HCEC 1CT (cell line): ENCODE measurements at places on chromosomes 1 and 21.

DNA sequence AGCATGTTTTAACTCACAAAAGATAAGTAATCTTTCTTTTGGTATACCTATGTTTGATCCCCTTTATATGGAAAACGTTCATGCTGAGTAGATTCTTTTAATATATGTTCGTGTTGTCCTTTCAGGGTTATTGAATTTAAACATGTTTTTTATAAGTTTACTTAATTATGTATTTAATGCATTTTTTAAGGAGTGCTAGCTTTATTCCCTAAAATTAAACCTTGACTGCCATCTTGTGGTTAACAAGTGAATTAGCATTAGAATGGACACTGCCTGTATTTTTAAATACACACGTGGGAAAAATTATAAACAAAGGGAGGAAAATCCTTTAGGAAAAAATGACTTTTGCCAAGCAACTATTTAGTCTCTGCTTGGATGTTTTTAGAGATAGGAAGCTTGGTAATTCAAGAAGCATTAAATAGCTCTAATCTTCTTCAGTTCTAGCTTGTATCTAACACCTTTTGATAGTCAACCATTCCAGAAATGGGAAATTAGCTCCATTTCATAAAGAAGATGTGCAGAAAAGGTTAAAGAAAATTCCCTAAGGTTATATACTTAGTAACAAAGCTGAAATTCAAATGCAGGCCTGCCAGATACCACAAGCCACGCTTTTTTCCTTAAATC is 43.0 kb downstream of the UBE2U start:
- peak; percentile 64 for DNase-seq

DNA sequence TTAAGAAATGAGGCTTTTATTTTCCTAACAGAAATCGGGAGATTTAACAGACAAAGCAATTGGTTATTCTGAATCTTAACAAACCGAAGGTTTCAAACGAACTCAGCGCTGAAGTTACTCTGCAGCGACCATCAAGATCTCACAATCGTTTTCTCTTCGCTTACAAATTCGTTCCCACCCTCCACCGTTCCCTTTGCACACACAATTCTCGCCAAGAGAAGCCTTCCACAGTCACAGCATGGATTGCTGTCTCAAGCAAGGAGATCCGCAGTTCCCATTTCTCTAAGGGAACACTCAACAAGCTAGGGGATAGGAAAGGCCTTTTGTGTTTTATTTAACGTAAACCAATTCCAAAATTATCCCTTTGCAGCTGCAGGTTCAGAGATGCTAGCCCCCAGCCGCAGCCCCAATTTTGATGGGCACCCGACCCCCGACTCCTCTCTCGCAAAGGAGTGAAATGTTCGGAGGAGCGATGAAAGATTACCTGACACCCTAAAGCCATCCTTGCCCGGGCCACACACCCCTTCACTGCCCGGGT is 755 bp downstream of the FBXO42 start:
- DNase-seq, result peak; percentile 30

- DNase-seq, result no peak
These were observed 51.2 kb downstream of the DESI2 start for GRCh38 chr1:244704107-244704506.

- DNase-seq, result no peak
These were observed 2.0 kb downstream of the PLXNA2 start for GRCh38 chr1:208242146-208242545.

DNA sequence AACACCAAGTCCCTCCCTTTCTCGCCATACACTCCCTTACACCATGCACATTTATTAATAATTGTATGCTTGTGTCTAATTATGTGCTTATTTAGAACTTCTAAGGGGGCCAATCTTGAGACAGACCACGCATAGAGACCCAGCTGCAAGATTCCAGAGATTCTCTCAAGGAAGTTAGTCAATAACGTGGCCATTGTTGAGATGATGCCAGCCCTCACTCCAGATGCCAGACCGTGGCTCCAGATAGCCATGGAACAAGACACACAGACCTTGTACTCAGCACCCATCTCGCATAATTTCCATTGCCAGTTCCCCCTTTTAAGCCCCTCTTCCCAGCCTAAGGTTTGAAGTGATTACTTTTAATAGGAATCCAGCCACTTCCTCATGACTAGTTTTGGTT is 62.4 kb downstream of the DIRAS3 start:
- no peak for DNase-seq

DNA sequence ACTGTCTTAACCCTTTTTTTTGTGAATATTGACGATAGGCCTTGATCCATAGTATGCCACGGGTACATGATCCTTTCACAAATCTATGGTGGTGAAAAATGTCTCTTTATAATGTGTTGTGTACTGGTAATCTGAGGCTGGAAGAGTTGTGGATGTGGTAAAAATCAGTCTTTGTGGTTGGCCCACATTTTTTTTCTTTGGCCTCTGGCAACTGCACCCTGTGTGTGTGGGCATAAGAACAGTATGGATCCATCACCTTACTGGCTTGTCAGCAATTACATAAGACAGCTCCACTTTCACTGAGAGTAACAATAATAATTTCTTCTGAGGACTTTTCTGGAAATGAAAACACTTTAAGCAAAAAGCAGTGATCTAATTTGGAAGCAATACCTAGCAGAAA is 101.6 kb downstream of the GABPA start:
- DNase-seq, result no peak

GRCh38 chr21:35508139-35508888 is 459.2 kb upstream of the RUNX1 start:
- peak; percentile 92 for DNase-seq

DNA sequence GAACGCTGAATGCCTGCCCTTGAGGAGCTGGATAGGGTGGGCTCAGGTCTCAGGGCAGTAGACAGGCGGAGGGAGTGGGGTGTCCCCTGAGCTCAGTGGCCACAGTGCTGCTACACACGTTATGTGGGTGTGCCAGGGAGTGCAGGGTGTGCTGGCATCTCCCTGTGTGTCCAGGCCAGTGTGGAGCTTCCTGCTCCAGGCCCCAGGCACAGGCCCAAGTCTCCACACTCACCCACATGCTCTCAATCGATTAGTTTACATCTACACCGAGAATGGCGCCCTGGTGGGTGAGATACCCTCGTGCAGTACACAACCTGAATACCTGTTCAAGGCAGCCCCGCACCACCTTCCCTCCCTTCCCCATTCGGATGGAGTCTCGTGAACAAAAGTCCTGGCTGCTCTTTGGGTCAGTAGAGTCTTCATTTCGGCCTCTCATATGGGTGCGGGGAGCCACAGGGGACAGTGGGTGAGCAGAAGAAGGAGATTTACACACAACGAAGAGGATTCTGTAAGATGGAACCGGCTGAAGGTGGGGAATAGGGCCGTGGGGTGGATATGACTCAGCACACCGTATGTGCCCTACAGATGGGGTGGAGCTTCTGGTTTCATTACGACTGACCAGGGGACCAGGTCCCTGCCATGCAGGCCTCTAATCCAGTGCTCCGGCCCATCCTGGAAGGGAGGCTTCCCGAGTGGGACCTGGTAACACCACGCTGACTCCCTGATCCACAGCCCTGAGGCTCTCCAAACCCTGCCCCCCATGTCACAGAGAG is 93.3 kb downstream of the SPSB1 start:
- no peak for DNase-seq

DNA sequence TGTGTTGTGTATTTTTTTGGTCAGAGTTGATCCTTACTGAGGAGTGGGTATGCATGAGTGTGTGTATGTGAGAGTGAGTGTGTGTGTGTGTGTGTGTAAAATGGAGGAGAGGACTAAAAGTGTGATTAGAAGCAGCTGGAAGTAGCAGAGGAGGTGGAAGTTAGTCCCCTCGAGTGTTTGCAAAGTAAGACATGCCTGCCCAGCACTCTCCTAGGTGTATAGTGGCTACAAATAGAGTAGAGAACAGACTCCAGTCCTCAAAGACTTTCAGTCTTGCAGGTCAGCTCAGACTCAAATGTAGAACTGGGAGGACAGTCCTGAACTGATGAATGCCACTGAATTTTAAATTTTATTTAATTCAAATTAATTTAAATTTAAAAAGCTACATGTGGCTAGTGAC is 28.5 kb downstream of the SLAMF1 start:
- no peak for DNase-seq

DNA sequence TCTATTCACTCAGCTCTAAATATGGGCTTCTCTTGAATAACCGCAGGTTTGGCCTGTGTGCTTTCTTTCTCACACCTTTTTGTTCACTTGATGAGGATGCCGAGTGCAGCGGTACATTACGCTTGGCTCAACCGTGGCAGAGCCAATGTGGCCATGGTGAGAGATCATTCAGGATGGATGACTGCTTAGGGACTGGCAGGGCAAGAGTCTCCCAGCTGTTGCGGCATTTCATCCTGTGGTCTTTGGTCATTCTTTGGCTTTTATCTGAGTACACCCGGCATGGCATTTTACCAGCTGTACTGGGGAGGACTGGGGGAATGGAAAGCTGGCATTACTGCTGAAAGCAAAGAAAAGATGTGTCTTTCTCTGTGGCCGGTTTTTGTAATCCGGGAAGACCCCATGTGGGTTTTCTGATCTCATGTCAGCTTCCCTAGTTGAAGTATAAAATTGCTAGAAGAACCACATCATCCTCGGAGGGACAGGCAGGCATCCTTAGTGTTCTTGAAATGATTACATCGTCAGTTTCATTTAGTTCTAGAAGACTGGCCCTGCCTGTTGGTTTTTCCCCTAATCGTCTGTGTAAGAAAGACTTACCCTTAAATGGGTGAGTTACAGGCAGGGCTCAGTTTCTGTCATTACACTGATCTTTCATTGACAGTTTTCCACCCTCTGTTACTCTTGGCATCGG is 15.1 kb downstream of the PCP4 start:
- DNase-seq, result no peak

GRCh38 chr21:33373451-33373850 is 29.8 kb upstream of the IFNGR2 start:
- no peak for DNase-seq

GRCh38 chr1:76274302-76274701 is 199.8 kb downstream of the ST6GALNAC3 start:
- no peak for DNase-seq

- no peak for DNase-seq
These were observed 85.6 kb downstream of the HMCN1 start for GRCh38 chr1:185819798-185820197.

GRCh38 chr1:116825720-116826438 is 71.6 kb downstream of the CD2 start:
- DNase-seq, result no peak

GRCh38 chr1:98421085-98421435 is 240.5 kb upstream of the SNX7 start:
- no peak for DNase-seq

GRCh38 chr1:94425821-94426484 is 7.8 kb downstream of the ABCD3 start:
- DNase-seq, result no peak

GRCh38 chr1:5220821-5221220 is 566.4 kb downstream of the AJAP1 start:
- no peak for DNase-seq

DNA sequence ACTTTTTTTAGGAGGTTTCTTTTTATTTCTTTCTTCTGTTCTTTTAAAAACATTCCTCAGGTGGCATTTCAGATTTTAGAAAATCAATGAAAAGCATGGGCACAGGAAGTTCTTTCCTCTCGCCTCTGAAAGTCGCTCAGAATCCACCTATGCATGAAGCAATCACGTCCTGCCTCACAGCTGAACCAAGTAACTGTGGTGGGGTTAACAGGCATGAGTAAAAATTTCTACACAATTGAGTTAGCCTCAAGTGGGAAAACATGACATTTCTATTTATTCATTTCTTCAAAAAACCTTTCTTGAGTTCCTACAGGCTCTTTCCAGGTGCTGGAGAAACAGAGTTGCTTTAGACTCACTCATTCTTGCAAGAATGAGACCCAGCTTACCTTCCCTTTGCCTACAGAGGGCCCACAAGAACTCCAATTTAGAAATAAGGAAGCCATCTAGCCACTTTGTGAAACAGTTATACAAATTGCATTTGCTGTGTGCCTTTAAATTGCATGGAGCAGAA is 508.9 kb upstream of the PKN2 start:
- DNase-seq, result no peak

GRCh38 chr21:45200581-45201296 is 87.0 kb downstream of the POFUT2 start:
- no peak for DNase-seq

GRCh38 chr1:9603766-9604753 is 15.3 kb downstream of the TMEM201 start:
- no peak for DNase-seq

GRCh38 chr1:217369996-217370551 is 260.8 kb downstream of the GPATCH2 start:
- peak; percentile 52 for DNase-seq

- no peak for DNase-seq
These were observed 192.4 kb downstream of the HS2ST1 start for GRCh38 chr1:87106867-87107266.

- DNase-seq, result no peak
These were observed 158.3 kb downstream of the TOMM20 start for GRCh38 chr1:234970401-234970730.

DNA sequence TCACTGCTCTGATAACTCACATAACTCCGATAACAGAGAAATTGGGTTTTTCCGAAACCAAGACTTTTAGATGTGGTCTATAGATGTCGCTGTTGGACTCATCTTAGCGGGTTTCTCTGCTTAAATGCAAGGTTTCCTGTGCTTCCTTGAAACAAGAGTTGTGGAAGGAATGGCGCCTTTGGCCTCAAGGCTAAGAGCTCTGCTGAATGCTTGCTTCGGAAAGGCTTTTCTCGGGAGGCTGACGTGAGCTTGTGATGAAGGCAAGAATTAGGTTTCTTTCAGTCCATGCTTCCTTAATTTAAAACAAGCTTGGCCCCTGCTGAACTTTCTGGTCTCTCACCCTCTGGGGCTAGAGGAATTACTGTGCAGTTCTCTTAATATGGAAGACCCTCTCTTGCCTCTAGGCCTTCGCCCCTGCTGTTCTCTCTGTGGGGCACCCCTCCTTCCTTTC is 113.5 kb downstream of the MAP3K21 start:
- DNase-seq, result peak; percentile 30

DNA sequence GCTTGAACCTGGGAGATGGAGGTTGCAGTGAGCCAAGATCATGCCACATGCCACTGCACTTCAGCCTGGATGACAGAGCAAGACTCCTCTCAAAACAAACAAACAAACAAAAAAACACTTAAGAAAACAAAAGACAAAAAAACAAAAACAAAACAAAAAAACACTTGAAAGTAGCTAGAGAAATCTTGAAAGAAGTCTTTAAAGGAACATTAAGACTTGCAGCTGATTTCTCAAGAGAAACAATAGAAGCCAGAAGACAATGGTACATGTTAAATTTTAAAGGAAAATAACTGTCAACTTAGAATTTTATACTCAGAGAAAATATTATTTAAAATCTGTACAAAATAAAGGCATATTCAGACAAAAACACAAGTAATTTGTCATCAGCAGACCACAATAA is 71.3 kb downstream of the HLX start:
- DNase-seq, result peak; percentile 35
